Body of pancreas (tissue), 4 donors: ENCODE measurements at places on chromosomes 13 and 19. TPM values are rescaled to one million over a fixed set of nuclear protein-coding genes. Genes with fewer than 3 reads are reported as not detected.

LIM2 gene
- not detected for total RNA-seq

AMER2 gene
- total RNA-seq = not detected

GRCh38 chr19:3515891-3516422 is 9.8 kb downstream of the FZR1 start:
- no peak overlapping the region for H3K27ac ChIP-seq
- DNase-seq = no peak
- no peaks in the 10 kb centered on the region for H3K36me3 ChIP-seq
- H3K27me3 ChIP-seq = no peaks in the 10 kb centered on the region
- H3K4me1 ChIP-seq = peaks cover 40% of the 10 kb centered on the region
- no peak overlapping the region for H3K4me3 ChIP-seq

DNA sequence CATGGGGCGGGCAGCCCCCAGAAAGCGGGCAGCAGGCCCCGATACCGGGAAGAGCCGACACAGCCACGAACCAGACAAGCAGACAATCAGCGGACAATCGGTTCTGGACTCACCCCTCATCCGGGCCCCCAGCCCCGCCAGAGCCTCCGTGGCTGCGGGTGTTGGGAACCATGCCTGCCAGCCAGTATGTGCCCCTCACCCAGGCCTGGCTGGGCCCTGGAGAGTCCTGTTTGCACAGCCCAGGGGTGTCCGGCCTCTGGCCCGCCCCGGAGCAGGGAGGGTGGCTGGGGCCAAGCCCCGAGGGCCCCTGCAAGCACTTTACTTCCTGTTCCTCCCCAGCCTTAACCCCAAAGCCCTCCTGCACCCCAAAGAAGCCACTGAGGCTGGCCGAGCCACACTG is 7.8 kb downstream of the PODNL1 start:
- no peak overlapping the region for H3K4me3 ChIP-seq
- no peaks in the 10 kb centered on the region for H3K4me1 ChIP-seq
- peaks cover 9% of the 10 kb centered on the region for H3K36me3 ChIP-seq
- no peak for DNase-seq

DNA sequence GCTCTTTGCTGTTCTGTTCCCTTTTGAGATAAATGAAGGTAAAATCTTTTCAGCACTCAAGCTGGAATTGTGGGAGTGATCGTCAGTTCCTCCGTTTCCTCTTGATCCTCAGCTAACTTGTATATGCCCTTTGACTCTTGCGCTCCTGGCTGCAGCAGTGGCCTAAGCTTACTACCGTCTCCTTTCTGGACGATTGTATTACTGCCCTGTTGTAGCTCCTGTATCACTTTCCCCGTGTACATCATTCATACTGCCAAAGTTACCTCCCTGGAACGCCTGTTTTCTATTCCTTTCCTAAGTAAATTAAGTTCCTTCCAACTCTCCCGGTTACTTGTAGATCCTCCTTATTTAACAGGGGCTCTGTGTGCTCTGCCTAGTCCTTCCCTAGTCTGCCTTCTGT is 36.9 kb downstream of the WASF3 start:
- no peak for DNase-seq
- H3K4me3 ChIP-seq = no peak overlapping the region
- H3K36me3 ChIP-seq = no peaks in the 10 kb centered on the region
- H3K4me1 ChIP-seq = peaks cover under 1% of the 10 kb centered on the region
- H3K27me3 ChIP-seq = no peaks in the 10 kb centered on the region

LATS2 gene
- 17.5 TPM for total RNA-seq

DNA sequence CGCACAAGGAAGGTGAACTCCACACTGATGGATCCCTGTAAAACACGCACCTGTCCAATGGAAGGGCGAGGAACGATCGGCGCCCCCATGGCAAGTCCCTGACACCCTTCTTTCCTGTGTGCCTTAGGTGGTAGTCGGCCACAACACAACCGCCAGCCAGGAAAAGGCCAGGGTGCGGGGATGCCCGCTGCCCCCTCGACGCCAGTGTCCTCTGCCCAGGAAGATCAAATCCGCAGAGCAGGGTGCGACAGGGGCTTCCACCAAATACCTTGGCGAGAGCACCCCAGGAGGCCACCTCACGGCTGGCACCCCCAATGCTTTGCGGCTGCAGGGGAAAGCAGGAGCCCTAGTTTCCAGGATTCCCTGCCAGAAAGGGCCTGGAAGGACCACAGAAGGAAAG is 91.2 kb downstream of the ZNF254 start:
- H3K27ac ChIP-seq = no peak overlapping the region

- H3K4me3 ChIP-seq = no peak overlapping the region
- H3K27ac ChIP-seq = no peak overlapping the region
- no peaks in the 10 kb centered on the region for H3K27me3 ChIP-seq
Measured at GRCh38 chr13:21055511-21056045, 5.8 kb downstream of the LATS2 start.

- no peak for DNase-seq
- H3K36me3 ChIP-seq = no peaks in the 10 kb centered on the region
- H3K4me1 ChIP-seq = peaks cover 4% of the 10 kb centered on the region
- no peaks in the 10 kb centered on the region for H3K27me3 ChIP-seq
- no peak overlapping the region for H3K27ac ChIP-seq
Measured at GRCh38 chr19:48560095-48560530, 8.1 kb downstream of the SULT2B1 start.

GRCh38 chr19:5677136-5677535 is 3.2 kb downstream of the MICOS13 start:
- no peak overlapping the region for H3K27ac ChIP-seq
- H3K4me3 ChIP-seq = no peak overlapping the region
- H3K36me3 ChIP-seq = no peaks in the 10 kb centered on the region

TUBB4A gene
- 3.0 TPM for total RNA-seq
